ENCODE measurements at places on chromosomes 12 and 14.

DNA sequence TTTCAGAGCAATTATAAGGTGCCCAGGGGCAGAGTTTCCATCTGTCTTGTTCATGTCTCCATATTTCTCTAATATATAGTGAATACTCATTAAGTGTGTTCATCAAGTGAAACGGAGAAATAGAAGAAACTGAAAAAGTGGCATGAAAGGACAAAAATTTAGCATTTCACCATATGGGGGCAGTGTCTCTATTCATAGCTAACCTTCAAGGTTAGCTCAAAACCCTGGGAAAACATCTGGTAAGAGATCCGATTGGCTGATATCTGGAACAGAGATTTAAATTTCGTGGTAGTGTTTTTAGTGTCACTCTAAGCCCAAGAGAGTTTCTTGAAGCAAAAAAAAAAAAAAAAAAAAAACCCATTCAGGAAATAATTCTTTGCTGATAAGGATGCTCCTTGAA is 367.5 kb downstream of the DAD1 start:
- peak; percentile 34 for DNase-seq

- DNase-seq = no peak
Observed at GRCh38 chr12:20268121-20268732, 100.1 kb upstream of the PDE3A start.

DNA sequence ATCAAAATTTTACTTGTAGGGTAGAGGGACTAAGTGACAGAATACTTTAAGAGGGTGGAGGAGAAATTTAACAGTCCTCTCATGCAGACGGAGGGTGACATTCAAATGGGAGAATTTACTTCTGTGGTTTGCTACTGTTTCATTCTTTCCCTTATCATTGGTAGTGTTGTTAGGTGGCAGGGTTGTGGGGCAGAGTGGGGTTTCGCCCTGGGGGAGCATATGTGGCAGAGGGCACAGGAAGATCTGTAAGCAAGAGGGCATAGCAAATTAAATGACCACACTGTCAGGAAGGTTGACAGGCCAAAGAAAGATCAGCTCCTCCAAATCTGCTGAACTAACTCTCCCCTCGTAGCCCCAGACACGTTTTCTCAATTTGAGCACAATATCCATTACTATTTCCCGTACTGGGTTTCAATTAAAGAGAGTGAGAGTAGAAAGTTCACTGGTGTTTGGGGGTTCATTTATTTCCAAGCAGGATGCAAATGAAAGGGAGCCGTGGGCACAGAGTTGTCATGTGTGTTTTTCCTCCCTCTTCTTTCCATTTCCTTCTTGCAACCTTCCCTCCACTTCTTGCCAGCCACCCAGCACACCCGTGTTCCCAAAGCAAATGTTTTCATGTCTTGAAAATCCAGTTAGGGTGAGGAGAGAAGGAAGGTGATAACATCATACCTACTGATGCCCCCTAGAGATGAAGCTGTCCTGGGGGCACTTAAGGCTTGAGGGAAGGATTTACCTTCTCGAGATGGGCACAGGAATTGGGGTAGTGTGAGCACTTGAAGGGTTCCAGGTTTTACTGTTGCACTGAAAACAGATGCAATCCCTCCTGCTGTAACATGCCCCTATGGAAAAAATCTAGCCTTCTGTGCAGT is 6.5 kb upstream of the TBX3 start:
- DNase-seq = no peak

DNA sequence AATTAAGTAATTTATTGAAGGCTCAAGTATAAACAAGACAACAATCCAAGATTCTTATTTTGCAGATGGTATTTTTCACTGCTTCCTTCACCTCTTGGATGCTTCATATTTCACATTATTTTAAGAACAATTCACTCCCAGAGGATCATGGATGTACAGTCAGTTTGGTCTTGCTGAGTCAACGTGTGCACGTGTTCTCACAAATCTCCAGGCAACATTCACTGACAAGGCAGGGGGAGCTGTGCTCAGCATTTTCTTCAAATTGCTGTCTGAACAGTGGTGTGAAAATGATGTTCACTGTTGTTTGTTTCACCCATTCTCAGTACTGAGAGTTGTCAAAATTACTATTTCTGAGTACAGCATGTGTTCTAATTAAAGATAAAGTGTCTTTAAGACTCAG is 118.3 kb upstream of the SLC38A4 start:
- no peak for DNase-seq

DNA sequence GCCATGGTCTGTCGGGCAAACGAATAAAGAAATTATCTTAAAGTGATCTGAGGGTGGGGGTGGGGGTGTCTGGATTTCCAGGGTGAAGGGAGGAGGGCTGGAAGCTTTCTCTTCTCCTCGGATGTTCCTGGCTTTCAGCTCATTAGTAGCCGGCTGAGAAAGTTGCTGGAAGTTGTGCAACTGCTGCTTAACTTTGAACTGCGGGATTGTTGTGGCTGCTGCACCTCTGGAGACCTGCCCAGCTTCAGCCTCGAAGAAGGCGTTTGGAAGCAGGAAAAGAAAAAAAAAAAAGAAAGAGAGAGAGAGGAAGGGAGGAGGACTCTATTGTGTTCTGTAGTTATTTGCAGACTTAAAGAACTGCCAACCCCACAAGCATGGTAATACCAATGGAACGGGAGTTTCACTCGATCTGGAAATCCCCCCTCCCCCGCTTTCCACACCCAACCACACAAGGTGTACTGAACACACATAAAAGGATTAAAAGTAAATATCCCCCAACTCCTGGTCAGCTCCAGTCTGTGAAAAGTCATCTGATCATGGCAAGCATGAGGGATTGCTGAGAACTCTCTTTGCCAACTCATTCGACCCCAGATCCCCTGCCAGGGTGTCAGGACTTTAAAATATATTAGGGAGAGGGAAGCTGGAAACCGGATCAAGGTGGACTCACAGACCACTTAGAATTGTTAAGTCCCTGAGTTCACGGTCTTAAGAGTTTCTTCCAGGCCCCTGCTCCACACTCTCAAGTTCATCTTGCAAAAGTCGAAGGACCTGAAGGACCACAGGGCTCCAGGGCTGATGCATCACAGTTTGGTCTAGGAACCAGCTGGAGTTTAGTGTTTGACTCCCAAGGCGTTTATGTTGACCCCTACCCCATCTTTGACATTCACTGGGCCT is at the start of gene RASSF9:
TSS of gene RASSF9 (minus strand) at position 213 of the 894 bp plus-strand sequence. CDS start at position 5, 208 bp downstream.
- no peak for DNase-seq

- DNase-seq = no peak
Observed at GRCh38 chr14:81516986-81517797, 16.5 kb downstream of the SEL1L start.

GRCh38 chr12:179131-179884 is 34.6 kb downstream of the SLC6A12 start:
- no peak for DNase-seq

All from AML-193 (cell line).